ENCODE measurements at places on chromosomes 2 and 18. TPM values are rescaled to one million over a fixed set of nuclear protein-coding genes. Genes with fewer than 3 reads are reported as not detected.

DNA sequence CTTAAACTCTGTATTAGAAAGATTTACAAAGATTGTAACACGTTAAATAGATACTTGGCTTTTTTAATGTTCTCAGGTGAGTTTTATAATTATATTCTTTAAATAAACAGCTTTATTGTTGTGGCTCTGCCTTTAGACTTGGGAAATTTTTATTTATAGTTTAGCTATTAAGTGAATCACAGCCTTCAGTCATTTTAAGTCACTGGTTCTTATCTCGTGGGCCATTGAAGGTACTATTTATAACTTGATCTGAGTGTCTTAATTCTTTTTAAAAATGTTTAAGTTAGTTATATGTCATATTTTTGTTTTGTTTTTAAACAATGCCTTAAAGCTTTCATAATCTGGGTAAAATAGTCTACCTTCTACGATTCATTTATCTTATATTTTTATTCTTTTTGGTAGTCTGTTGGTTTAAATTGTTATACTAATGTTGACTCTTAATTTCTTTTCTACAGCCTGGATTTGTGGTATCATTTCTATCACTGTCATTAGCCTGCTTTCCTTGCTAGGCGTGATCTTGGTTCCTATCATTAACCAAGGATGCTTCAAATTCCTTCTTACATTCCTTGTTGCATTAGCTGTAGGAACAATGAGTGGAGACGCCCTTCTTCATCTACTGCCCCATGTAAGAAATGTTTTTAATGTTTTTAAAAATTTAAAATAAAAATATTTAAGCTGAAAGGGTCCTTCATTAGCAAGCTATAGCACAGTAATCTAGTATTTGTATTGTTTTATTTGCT lies 49.3 kb downstream of the SLC39A10 start:
- DNase-seq = no peak

- no peak for DNase-seq
Observed at GRCh38 chr2:64225491-64225890, 81.3 kb upstream of the PELI1 start.

The PROKR1 gene
- total RNA-seq = not detected

DNA sequence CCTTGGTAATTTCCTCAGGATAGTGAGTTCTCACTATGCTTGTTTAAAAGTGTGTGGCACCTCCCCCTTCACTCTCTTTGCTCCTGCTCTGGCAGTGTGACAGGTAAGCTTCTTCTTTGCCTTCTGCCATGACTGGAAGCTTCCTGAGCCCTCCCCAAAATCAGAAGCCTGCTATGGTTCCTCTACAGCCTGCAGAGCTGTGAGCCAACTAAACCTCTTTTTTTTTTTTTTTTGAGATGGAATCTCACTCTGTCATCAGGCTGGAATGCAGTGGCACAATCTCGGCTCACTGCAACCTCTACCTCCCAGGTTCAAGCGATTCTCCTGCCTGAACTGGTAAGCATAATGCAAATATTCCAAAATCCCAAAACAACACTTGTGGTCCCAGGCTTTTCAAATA lies 80.0 kb downstream of the SOWAHC start:
- no peak for DNase-seq

DNA sequence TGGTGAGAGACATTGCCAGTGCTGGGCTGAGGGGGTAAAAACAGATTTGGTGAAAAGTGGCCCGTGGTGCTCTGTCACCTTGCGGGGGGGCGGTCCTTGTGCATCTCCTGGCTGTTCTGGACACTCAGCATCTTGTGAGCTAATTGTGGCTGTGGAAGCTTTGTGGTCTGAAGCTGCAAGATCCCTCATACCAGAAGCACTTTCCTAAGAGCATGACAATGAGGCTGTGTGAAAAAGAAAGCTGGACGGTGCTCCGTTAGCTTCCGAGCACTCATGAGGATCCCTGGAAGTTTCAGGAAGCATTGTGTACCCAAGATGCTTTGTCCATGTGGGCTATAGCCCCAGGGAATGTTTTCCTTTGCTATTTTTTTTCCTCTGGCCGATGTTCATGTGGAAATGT lies 74.5 kb downstream of the CABLES1 start:
- DNase-seq = no peak

GRCh38 chr18:79068341-79068936 lies 755 bp upstream of the ATP9B start:
- no peak for DNase-seq

The AGXT gene
- not detected for total RNA-seq

DNA sequence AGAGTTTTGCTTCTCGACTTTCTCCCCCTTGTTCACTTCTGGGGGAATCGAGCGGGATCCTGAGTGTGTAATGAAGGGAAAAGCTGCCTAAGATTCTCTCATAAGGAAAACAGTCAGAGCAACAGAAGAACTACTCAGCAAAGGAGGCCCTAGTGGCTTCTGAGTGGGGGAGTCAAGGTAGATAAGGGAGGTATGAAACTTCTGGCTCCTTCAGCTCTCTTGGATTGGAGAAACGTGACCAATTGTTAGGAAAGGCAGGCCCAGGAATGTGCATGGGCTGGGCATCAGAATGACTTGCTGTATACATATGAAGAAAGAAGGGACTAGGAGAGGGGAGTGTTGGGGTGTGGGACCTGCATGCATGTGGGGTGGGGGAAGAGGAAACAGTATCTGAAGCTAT lies 73.1 kb downstream of the KCNS3 start:
- no peak for DNase-seq

GRCh38 chr2:43370146-43370545 lies 143.7 kb upstream of the ZFP36L2 start:
- no peak for DNase-seq

The PLGLB2 gene
- 1.7 TPM for total RNA-seq

The AMER3 gene
- total RNA-seq = not detected

The AQP12A gene
- not detected for total RNA-seq

The NMUR1 gene
- total RNA-seq = 0.19 TPM

The CYTIP gene
- 5.8 TPM for total RNA-seq

GRCh38 chr18:45494811-45495210 lies 120.5 kb upstream of the SLC14A2 start:
- no peak for DNase-seq

The ADAM23 gene
- 0.12 TPM for total RNA-seq

The COLEC12 gene
- total RNA-seq = 8.5 TPM

GRCh38 chr2:88068044-88068443 lies 419 bp downstream of the SMYD1 start:
- no peak for DNase-seq

GRCh38 chr2:189783927-189784867 lies at the start of the genes ORMDL1 and PMS1:
TSS of gene ORMDL1 (minus strand) at chr2:189784339. CDS start at chr2:189782595, 1,744 bp downstream.
TSS of gene PMS1 (plus strand) at chr2:189784450. CDS start at chr2:189791810, 7,360 bp downstream.
- peak; percentile 98 for DNase-seq

DNA sequence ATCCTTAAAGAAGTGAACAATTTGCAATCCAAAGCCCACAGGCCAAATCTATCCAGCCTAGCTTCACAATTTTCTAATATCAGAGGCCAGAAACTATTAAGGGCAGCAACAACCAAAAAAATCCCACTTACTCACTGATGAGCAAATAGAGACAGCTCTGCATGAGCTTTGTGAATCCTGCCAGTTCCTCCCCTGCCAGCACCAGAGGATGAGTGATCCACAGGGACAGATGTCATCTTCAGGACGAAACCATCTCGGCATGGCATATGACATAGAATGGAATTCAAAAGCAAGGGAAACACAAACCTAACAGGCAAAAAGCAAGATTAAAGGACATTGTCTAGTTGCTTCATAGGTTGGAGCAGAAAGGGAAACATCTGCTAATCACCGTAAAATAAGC lies 2.2 kb upstream of the DSC2 start:
- DNase-seq = no peak
